ENCODE measurements at places on chromosomes 3 and 15.
A peak's percentile ranks its signal among the peaks of the same experiment; 100 is the strongest.

- DNase-seq = no peak
These were observed 365.2 kb upstream of the AGTR1 start for GRCh38 chr3:148332509-148332908.

DNA sequence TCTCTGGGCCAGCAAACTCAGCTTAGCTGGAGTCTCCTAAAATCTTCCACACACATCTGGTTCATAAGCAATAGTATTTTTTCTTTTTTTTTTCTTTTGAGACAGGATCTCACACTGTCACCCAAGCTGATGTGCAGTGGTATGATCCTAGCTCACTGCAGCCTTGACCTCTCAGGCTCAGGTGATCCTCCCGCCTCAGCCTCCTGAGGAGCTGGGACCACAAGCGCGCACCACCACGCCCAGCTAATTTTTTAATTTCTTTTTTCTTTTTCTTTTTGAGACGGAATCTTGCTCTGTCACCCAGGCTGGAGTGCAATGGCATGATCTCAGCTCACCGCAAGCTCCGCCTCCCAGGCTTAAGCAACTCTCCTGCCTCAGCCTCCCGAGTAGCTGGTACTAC, 34.3 kb downstream of the RNU5B-1 start:
- no peak for DNase-seq

- no peak for DNase-seq
These were observed 7.0 kb downstream of the EIF2B5 start for GRCh38 chr3:184142199-184142598.

- DNase-seq = no peak
These were observed 154.8 kb downstream of the PLCL2 start for GRCh38 chr3:17039594-17039993.

GRCh38 chr3:29775340-29775739, 494.5 kb downstream of the RBMS3 start:
- DNase-seq = no peak

DNA sequence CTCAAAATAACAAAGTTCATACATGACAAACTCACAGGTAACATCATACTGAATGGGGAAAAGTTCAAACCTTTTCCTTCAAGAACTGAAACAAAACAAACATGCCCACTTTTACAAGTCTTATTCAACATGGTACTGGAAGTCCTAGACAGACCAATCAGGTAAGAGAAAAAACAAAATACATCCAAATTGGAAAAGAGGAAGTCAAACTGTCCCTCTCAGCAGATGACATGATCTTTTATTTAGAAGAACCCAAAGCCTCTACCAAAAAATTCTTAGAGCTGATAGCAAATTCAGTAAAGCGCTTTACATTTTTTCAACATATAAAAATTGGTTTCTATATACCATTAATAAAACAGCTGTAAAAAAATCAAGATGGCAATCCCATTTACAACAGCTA, 219.4 kb downstream of the STAG1 start:
- DNase-seq = no peak

DNA sequence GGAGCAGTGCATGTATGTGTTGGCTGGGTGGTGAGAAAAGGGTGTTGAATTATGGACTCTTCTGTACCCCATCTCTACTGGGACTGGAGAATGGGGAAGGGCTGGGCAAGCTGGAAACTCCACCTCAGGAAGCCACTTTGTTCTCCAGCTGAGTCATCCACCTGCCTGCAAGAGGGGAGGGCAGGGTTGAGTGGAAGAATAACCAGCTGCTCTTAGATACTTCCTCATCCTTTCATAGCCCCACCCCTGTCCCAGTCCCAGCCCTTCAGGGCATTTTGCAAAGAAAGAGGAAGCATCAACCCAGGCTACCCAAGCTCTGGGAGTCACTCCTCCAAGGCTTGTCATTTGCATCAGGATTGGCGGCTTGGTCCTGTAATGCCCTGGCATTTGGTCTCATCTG, 33.1 kb downstream of the RAB11A start:
- peak; percentile 83 for DNase-seq

- DNase-seq = no peak
These were observed 42.3 kb upstream of the CORO2B start for GRCh38 chr15:68536331-68537095.

All from CD4-positive, alpha-beta T cell treated with Interleukin-15 for 1 hour (primary cell).